ENCODE measurements at places on chromosomes 2 and 18.

DNA sequence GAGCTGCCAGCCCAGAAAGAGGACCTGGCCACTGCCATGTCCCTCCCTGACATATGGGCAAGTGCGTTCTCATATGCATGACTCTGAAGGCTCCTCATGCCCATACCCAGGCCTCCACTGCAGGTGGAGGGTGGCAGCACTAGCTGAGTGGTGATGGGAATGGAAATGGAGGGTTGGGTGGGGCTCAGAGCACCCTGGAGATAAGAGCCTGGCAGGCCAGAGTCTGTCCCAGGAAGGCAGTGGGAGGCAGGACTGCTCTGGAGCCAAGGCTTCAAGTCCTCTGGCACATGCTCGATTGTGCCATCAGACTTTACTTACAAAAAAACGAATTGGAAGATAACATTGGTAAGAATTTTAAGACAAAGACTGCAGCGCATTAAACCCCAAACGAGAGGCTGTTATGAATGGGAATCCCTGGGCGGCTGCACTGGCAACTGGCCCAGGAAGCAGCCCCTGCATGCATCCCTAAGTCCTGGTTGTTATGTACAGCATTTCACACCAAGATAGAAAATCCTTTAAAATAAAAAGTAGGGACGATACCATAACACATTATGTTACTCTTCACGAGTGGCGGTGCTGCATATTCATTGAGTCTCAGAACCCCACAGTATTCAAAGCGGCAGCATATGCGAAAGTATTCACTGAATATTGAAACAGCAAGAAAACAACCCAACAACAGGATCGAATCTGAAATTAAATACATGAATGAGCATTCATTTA, 81.7 kb upstream of the FAM98A start:
- DNase-seq = no peak

DNA sequence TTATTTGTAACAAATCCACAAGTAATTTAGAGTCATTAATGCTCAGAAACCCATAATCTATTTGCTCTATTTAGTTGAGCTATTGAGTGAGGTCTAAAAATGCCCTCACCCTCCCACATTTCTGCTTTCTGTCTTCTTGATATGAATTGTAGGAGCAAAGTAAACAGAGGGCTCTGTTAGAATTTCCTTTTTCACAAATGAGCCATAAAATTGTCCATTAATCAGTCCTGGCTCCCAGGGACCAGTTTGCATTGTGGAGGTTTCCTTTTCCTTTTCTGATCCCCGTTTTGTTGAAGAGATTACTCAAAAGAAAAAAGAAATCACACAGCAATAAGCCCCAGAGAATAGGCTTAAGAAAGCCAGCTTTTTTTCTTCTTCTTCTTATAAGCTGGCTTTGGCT, 476.7 kb downstream of the EPHA4 start:
- DNase-seq = no peak

- DNase-seq = no peak
Observed at GRCh38 chr18:69172046-69172445, 228.6 kb upstream of the DOK6 start.

- peak; percentile 72 for DNase-seq
Observed at GRCh38 chr2:136239079-136239685, 121.2 kb upstream of the CXCR4 start.

DNA sequence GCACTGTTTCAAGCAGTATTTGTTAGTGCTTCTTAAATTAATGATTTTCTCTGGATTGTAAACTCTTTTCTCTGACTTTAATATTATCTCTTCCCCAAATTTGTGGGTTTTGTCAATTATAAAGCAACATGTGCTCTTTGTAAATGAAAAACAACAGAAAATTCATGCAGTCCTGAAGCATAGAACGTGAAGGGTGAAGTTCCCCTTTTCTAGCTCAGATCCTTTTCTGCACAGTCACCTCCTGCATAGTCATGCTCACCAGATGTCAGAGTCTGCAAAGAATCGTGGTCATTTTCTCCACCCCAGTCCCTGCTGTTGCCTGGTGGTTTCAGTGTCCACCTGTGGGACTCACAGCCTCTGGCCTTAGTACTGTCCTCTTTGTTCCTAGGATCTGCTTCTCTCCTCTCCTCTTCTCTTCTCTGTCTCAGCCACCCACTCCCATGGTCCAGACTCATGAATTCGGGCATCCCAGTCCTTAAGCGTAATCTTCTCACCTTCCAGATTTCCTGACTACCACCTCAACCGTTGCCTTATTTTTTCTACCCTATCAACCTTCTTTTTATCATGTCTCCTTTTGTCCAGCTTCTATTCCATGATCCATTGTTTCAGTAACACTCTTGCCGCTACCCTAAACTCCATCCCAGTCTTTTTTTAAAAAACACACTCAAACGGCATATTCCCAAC, 229.1 kb downstream of the RTP5 start:
- DNase-seq = peak; percentile 27

DNA sequence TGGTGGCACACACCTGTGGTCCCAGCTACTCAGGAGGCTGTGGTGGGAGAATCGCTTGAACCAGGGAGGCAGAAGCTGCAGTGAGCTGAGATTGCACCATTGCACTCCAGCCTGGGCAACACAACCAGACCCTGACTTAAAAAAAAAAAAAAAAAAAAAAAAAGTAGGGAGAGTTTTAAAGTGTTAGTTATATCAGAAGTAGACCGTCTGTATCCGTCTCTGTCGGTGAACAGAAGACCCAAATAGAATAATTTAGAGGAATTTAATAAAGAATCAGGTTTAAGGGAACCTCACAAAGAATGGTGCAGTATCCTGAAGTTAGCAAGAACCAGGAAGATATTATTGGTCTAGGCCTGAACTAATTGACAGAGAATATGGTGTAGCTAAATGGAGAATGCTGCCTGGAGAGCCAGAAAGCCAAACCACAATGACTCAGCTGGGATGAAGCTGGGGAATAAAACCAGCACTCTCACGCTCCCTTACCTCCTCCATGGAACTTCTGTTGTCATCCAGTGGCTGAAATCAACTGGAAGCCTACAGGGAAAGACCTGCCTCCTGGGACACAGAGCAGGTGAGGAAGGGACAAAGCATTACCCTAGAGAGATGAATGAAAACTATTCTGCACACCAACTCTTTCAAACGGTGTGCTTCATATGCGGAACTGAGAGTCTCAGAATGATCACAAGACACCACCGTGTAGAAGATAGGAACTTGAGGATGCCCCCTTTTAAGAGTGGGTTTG, 39.1 kb upstream of the PLEKHM3 start:
- no peak for DNase-seq

- DNase-seq = no peak
Observed at GRCh38 chr2:38600921-38601455, 1.7 kb downstream of the HNRNPLL start.
